ENCODE measurements at places on chromosomes 16 and 17.
A peak's percentile ranks its signal among the peaks of the same experiment; 100 is the strongest.

DNA sequence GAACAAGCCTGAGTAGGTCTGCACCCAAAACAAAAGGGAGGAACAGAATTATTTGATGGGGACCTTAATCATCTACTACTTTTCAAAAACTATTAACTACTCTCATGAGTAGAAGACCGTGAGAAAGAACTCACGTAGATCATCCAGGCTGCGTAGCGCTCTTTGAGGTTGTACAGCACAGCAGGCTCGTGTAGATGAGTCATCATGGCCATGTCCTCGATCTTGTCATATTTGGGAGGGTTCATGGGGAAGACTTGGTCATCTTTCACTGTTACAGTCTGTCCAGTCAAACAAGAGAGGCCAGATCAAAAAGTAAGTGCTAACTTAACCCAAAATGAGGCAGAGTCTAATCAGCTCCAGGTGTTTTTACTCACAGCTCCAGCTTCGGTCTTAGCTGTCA, 2.3 kb downstream of the MYH1 start:
- DNase-seq: no peak

- DNase-seq: no peak
Measured at GRCh38 chr16:31177136-31177535, 2.8 kb upstream of the FUS start.

GRCh38 chr17:67260170-67260987, 15.4 kb upstream of the HELZ start:
- no peak for DNase-seq

DNA sequence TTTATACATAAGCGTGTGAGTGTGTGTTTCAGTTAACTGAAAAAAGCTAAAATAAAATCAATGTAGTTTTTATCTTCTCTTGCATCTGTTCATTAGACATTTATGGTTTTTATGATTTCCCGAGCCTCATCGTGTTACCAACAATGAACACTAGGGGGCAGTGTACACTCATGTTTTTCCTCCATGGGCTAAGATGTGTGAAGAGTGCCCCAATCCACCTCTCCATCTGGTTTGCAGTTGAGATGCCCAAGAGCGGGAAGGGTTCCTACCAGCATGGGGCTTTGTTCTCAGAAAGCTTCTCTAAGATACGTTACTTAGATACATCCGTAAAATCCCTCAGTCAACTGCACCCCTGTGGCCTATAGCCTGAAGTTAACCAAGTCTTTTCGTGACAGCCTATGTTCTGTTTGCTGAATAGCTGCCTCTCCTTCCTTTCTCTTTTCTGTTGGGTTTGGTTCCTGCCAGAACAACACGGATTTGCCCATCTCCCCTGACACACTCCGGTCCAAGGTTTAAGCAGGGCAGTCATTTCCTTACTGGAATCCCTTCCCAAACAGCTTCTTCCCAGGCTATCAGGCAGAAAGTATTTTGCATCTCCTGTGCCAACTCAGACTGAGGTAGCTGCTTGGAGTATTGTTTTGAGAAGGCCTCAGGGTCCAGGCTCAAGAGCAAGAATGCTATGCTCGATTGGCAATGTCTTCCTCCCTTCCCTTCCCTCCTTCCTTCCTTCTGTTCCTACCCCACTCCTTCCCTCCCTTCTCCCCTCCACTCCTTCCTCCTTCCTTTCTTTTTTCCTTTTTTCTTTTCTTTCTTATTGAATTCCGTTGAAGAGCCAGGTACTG, 12.9 kb upstream of the ELAC2 start:
- DNase-seq: no peak

- peak; percentile 83 for DNase-seq
Measured at GRCh38 chr17:43940630-43941029, 1.6 kb downstream of the PPY start.

- DNase-seq: no peak
Measured at GRCh38 chr17:40612599-40613244, 34.9 kb downstream of the SMARCE1 start.

DNA sequence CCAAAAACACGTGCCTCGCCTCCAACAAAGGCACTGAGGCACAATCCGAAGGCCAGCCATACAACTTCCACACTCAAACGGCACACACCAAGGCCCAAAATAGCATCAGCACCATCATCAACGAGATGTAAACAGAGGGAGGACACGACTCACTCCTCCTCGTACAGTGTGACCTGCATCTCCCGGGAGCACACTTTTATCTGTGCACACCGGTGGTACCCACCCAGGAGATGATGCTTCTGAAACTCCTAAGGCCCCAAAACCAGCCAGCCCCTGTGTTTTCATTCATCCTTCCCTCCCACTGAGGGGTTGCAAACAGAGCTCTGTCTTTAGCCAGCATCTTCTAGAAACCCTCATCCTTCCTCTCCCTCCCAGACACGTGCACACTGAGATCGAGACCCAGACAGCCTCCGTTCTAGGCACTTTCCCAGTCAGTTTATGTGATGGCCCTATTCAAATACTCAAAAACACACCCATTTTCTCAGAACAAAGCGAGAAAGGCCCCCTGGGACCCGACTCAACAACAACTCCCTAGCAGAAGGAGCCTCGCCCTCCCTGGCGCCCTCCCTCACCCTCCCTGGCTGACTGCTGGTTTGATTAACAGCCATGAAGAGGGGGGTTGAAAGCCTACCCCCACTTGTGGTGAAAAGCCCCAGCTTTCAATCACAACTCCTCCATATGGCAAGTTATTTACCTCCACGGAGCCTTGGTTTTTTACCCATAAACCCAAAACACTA, 76.3 kb downstream of the GAS7 start:
- no peak for DNase-seq

DNA sequence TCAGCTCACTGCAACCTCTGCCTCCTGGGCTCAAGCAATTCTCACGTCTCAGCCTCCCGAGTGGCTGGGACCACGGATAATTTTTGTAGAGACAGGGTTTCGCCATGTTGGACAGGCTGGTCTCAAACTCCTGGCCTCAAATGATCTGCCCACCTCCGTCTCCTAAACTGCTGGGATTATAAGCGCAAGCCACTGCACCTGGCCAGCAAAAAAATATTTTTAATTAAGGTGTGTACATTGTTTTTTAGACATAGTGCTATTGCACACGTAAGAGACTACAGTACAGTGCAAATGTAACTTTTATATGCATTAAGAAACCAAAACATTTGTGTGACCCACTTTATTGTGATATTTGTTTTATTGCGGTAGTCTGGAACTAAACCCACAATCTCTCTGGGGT, 49.0 kb downstream of the NACA2 start:
- DNase-seq: no peak

GRCh38 chr16:66920924-66921680, 2.4 kb upstream of the CDH16 start:
- DNase-seq: no peak
